ENCODE measurements at places on chromosomes 13 and 19.
A peak's percentile ranks its signal among the peaks of the same experiment; 100 is the strongest.

GRCh38 chr13:104447348-104447747 is 1381.1 kb upstream of the SLC10A2 start:
- no peak for DNase-seq
- no peaks in the 10 kb centered on the region for H3K27me3 ChIP-seq
- no peak overlapping the region for H3K27ac ChIP-seq
- no peaks in the 10 kb centered on the region for H3K36me3 ChIP-seq

GRCh38 chr19:14127929-14128509 is 8.4 kb downstream of the ASF1B start:
- no peaks in the 10 kb centered on the region for H3K4me1 ChIP-seq
- H3K27me3 ChIP-seq = no peaks in the 10 kb centered on the region
- peaks cover 65% of the 10 kb centered on the region for H3K36me3 ChIP-seq
- H3K27ac ChIP-seq = no peak overlapping the region
- no peak overlapping the region for H3K4me3 ChIP-seq
- no peak for DNase-seq

- DNase-seq = no peak
- H3K4me3 ChIP-seq = no peak overlapping the region
- no peaks in the 10 kb centered on the region for H3K27me3 ChIP-seq
- peaks cover 56% of the 10 kb centered on the region for H3K36me3 ChIP-seq
- peaks cover 23% of the 10 kb centered on the region for H3K4me1 ChIP-seq
These were observed 3.1 kb downstream of the IRGQ start for GRCh38 chr19:43592800-43593350.

DNA sequence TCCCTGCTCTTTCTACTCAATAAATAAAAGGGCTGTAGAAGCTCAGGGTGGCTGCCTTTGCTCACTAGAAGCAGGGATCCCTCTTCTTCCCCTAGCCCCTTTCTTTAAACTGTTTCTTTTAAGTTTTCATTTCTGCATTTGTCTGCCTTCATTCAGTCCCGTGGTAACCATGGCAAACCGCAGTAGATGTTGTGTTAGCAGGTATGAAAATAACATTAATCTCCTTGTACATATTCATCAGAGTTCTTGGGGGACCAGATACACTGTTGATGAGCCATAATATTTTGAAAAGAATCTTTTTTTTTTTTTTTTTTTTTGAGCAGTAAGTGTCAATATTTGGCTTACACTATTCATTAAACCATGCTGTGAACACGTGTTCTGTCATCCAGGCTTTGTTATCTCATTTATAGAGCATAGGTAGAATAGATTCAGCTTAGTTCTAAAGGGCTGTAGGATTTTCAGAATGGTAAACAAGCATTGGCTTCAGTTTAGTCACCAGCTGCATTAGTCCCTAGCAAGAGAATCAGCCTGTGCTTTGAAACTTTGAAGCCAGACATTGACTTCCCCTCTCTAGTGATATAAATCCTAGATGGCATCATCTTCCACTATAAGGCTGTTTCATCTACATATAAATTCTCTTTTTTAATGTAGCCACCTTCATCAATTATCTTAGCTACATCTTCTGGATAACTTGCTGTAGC is 59.4 kb upstream of the SPRY2 start:
- no peak overlapping the region for H3K4me3 ChIP-seq
- no peak overlapping the region for H3K27ac ChIP-seq
- no peaks in the 10 kb centered on the region for H3K27me3 ChIP-seq
- no peak for DNase-seq
- no peaks in the 10 kb centered on the region for H3K4me1 ChIP-seq
- H3K36me3 ChIP-seq = no peaks in the 10 kb centered on the region

GRCh38 chr19:41928754-41929535 is 696 bp upstream of the ERFL start:
- H3K27ac ChIP-seq = no peak overlapping the region
- H3K4me3 ChIP-seq = no peak overlapping the region
- H3K27me3 ChIP-seq = peaks cover 75% of the 10 kb centered on the region

DNA sequence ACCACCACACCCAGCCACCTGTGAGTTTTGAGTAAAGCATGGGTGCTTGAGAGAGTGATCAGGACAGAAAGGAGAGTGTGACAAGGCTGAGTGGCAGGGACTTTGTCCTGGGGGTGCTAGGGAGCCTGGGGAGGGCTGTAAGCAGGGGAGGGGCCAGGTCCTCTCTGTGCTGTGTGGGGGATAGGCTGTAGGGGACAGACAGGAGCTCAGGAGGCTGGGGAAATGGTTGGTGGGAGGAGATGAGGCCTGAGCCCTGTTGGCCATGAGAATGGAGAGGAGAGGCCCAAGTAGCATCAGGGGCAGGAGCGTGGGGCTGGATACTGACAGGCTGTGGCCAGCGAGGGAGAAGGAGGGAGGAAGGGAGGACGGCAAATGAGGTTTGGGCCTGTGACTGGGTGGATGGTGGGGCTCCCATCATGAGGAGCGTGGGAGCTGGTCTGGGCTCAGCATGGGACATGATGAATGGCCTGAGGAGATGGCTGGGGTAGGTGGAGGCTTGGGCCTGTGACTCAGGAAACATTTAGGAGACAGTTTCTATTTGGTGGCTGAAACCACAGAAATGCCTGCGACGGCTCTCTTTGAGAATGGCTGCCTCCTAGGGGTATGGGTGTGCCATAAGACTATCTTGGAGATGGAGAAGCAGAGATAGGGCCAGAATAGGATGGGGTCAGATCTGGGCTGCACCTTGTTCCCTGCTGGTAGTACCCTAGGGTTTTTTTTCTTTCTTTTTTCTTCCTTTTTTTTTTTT is 25.0 kb downstream of the GRIN2D start:
- no peak overlapping the region for H3K4me3 ChIP-seq
- DNase-seq = no peak
- no peaks in the 10 kb centered on the region for H3K36me3 ChIP-seq
- H3K27ac ChIP-seq = no peak overlapping the region
- peaks cover 3% of the 10 kb centered on the region for H3K4me1 ChIP-seq
- peaks cover 10% of the 10 kb centered on the region for H3K27me3 ChIP-seq

DNA sequence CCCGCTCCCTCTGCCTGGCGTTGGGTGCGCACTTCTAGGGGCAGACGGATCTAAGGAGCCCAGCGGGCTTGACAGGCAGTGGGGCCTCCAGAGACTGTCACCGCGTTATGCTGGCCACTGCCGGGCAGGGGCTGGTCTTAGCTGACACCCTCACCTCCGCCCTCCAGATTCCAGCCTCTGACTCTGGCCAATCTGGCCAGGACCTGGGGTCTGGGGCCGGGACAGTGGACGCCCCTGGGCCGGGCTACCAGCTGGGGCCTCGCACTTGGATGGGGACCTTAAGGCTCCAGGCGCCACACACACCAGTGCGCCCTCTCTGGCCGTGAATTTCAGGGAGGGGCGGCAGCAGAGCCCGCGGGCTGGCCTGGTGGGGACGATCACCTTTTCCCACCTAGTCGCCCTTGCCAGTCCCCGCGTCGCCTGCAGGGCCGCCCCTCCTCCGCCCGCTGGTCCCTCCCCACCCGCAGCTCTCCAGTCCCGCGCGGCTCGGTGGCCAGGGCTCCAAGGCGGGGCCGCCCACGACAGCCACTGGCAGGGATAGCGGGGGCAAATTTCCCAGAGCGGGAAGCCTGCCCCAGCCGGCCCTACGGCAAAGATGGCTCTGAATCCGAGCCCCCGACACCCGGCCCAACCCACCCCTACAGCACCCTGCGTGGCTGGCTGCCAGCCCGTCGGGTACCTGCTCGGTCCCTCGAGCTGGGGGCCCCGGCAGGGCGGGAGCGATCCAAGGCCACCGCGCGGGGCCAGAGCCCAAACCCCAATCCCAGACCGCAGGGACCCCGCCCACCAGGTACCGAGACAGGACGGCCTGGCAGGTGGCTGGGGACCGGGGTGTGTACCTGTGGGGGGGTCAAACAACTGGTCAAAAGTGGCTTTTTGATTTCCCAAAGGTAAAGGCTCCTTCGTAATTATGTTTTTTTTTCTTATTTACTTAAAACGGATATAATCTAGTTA is 6.1 kb upstream of the ZNF98 start:
- no peak overlapping the region for H3K27ac ChIP-seq
- no peak for DNase-seq
- H3K4me3 ChIP-seq = no peak overlapping the region
- no peaks in the 10 kb centered on the region for H3K27me3 ChIP-seq

DNA sequence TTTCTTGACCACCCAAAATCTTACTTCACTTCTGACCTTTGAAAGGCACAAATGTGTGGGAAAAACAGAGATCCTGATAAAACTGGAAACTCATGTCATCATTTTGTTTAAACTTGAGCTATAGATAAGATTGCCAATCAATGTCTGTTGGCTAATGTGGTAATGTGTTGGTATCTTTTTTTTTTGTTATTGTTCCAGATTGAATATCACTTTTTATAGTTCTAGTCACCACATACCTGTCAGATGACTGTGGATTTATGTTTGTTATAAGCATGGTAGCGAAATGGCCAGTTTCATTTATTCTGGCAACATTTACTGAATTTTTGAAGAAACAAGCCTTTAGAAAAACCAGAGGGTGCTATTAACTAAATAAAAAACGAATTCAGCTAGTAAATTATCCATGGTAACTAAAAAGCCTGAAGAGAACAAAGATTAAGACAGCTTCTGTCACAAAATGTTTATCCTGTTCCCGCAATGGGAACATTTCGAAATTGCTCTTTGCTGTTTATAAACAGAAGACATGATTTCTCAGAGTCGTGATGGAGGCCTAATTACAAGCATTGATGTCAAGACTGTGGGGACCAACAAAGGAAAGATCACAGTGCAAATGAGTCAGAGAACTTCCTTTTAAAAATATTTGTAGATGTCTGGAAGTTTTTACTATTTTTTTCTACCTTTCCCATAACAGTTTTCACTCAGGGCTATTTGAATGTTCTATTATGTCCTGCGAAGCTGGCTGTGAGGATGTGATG is 82.9 kb upstream of the POSTN start:
- H3K4me3 ChIP-seq = no peak overlapping the region
- no peaks in the 10 kb centered on the region for H3K36me3 ChIP-seq
- DNase-seq = no peak
- H3K4me1 ChIP-seq = peaks cover 13% of the 10 kb centered on the region
- H3K27ac ChIP-seq = peak overlapping the region; percentile 46
- H3K27me3 ChIP-seq = no peaks in the 10 kb centered on the region

GRCh38 chr19:13376537-13376936 is 129.7 kb downstream of the CACNA1A start:
- no peak for DNase-seq
- H3K27ac ChIP-seq = no peak overlapping the region
- no peaks in the 10 kb centered on the region for H3K36me3 ChIP-seq
- no peaks in the 10 kb centered on the region for H3K27me3 ChIP-seq
- no peak overlapping the region for H3K4me3 ChIP-seq

- no peak for DNase-seq
- peaks cover 8% of the 10 kb centered on the region for H3K36me3 ChIP-seq
- H3K4me3 ChIP-seq = no peak overlapping the region
These were observed 44.4 kb downstream of the TSHZ3 start for GRCh38 chr19:31304831-31305312.

DNA sequence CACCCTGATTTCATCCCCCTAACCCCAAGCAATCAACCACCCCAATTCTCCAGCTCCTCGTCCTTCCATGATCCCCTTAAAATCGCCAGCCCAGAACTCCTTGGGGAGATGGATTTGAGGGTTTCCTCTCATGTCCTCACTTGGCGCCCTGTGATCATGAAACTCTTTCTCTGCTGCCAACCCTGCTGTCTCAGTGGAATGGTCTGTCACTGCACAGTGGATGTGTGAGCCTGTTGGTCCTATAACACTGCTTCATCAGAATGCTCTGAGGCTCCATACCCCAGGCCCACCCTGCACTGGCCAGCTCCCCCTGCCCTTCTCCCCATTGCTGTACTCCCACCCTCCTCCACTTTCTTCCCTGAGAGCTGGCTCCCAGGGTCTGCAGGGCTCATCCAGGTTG is 12.6 kb upstream of the ZNF792 start:
- H3K27ac ChIP-seq = no peak overlapping the region
- no peaks in the 10 kb centered on the region for H3K36me3 ChIP-seq
- DNase-seq = no peak

DNA sequence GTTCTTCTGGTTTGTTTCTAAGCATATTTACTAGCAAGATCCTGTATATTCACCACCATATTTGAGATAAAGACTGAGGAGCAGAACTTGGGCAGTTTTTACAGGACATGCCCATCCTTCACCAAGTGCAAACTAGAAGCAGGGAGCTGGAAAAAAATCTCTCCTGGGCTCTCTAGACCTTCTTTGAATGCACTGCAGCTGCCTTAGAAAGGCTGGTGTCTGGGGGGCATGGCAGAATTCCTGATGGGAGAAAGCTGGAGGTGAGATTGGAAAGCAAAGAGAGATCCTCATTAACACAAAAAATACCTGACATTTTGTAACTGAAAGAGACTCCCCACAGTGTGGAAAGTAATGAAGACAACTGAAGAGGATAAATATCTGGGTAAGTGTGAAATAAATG is 1612.1 kb downstream of the OLFM4 start:
- no peak overlapping the region for H3K27ac ChIP-seq
- DNase-seq = no peak
- no peaks in the 10 kb centered on the region for H3K4me1 ChIP-seq
- H3K36me3 ChIP-seq = no peaks in the 10 kb centered on the region
- H3K4me3 ChIP-seq = no peak overlapping the region
- H3K27me3 ChIP-seq = no peaks in the 10 kb centered on the region

DNA sequence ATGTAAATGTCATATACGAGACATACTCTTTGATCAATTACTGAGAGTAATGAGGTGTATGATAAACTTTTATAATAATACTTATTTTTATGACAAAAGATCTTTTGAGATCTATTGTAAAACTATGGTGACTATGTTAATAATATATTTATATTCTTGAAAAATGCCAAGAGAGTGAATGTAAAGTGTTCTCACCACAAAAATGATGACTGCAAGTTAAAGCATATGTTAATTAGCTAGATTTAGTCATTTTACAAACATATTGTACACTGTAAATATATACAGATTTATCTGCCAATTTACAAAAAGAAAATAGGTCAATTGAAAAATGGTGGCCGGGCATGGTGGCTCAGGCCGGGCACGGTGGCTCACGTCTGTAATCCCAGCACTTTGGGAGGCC is 81.0 kb downstream of the GPC6 start:
- H3K36me3 ChIP-seq = no peaks in the 10 kb centered on the region
- H3K4me1 ChIP-seq = no peaks in the 10 kb centered on the region
- no peak overlapping the region for H3K27ac ChIP-seq

DNA sequence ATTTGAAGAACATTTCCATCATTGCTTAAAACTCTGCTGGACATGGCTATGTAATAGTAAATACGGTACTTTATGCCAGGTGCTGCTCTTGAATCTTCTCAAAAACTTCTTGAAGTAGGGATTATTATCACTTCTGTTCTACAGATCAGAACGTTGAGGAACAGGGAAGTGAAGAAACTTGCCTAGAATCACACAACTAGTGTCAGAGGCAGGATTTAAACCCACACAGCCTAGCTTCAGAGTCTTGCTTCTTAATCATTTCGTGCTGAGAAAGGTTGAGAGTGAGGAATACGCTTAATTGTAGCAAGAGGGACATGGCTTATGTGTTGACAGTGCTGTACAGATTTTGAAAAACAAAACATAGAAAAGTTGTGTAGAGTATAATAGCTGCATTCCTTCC is 13.5 kb downstream of the TM9SF2 start:
- DNase-seq = no peak
- H3K27me3 ChIP-seq = no peaks in the 10 kb centered on the region
- H3K36me3 ChIP-seq = peaks cover 53% of the 10 kb centered on the region
- no peaks in the 10 kb centered on the region for H3K4me1 ChIP-seq
- no peak overlapping the region for H3K4me3 ChIP-seq
- H3K27ac ChIP-seq = no peak overlapping the region

Data from SJSA1 (cell line).